ENCODE measurements at places on chromosomes 3 and 15. TPM values are rescaled to one million over a fixed set of nuclear protein-coding genes. Genes with fewer than 3 reads are reported as not detected.

GRCh38 chr3:133377396-133377795, 22.5 kb upstream of the BFSP2 start:
- no peak for DNase-seq

DNA sequence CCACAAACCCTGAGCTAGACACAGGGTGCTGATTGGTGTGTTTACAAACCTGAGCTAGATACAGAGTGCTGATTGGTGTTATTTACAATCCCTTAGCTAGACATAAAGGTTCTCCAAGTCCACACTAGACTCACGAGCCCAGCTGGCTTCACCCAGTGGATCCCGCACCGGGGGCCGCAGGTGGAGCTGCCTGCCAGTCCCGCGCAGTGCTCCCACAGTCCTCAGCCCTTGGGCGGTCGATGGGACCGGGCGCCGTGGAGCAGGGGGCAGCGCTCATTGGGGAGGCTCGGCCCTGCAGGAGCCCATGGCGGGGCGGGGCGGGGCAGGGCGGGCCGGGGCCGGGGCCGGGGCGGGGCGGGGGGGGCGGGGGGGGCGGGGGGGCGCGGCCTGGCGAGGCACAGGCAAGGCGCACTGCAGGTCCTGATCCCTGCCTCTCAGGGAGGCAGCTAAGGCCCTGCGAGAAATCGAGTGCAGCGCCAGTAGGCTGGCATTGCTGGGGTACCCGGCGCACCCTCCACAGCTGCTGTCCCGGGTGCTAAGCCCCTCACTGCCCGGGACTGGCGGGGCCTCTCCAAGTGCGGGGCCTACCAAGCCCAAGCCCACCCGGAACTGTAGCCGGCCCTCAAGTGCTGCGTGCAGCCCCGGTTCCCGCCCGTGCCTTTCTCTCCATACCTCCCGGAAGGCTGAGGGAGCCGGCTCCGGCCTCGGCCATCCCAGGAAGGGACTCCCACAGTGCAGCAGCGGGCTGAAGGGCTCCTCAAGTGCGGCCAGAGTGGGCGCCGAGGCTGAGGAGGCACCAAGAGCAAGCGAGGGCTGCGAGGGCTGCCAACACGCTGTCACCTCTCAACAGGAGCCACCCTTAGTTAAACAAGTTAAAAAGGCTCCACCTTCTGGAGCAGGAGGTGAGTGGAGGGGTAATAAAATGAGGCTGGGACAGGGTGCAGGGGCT, 9.8 kb upstream of the TMEM40 start:
- DNase-seq = no peak

GRCh38 chr3:112651516-112651915, 10.6 kb upstream of the CCDC80 start:
- DNase-seq = no peak

DNA sequence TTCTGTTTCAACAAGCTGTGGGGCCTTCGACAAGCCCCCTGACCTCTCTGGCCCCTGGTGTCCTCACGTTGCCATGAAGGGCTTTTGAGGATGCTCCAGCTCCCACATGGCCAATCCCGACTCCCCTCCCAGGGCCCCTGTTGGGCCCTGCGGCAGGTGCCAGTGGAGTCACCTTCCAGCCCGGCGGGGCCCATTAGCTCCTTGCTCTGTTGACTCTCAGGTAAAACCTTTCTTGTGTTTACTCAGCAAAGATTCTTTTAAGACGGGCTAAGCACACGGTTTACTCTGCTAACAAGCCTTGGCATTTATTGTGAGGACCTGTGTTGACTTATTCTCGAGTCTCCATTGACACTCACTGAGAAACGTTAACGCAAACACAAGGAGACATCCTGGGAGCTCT, 15.0 kb downstream of the RPLP1 start:
- peak; percentile 55 for DNase-seq

Gene SLC41A3
- polyA plus RNA-seq = 57.1 TPM

DNA sequence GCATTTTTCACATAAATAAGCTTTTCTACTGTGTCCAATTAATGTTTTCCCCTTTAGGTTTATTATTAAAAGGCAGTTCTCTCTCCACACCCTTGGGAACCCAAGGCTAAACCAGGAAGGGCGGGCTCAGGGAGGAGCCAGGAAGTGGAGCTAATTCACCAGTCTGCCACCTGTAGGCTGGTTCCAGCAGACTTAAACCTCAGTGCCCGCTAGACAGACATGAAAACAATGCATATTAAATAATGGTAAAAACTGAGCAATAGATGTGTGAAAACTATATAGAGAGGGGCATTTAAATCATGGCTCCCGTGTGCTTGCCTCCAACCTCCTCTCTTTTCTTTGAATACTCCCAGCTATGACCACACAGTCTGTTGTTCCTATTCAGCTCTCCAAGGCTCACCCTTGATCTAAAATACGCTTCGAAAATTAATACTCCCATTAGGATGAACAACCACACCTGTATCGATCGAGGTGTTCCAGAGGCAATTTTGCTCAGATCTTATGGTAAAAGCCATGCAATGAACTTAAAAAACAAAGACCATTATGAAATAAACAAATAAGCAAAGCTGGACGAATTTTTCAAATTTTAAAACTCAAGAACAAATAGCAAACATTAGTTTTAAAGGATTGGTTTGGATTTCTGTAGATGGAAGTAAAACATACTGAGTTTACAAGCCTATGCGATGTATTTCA, 253.3 kb downstream of the TJP1 start:
- peak; percentile 13 for DNase-seq

DNA sequence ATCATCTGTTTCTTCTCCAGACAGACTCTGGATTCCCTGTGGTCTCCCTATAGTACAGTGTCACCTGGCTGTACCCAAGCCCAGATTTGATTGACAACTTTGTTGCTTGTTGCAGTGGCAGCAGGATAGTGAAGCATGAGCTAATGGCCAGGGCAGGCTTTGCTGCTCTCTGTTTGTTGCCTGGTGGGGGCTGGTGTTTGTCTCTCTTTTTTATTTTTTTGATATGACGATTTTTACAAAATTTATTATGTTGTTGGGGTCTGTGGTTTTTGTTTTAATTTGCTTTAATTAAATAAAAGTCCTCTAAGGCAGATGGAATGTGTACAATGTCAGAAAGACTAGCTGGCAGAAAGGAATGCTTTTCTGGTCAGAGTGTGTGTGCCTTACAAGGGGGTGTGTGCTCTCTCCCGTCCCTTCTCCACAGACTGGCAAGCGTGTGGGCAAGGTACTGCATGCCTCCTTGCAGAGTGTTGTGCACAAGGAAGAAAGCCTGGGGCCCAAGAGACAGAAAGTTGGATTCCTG, 15.2 kb upstream of the CLEC3B start:
- no peak for DNase-seq

DNA sequence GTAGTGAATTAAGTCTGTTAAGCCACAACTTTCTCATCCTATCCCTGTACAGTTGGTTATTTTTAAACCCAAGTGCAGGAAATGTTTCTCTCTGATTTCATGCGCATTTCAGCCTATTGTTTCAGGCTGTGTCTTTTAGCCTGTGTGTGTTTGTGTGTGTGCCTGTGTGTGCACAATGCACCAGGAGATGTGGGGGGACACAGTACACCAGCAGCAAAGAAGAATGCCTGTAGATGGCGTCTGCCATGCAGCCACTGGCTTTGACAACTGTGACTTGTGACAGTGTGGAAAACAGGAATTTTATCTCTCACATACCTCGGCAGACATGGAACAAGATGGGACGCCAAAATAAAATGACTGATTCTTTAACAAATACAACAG, 43.6 kb upstream of the PLXNA1 start:
- no peak for DNase-seq

DNA sequence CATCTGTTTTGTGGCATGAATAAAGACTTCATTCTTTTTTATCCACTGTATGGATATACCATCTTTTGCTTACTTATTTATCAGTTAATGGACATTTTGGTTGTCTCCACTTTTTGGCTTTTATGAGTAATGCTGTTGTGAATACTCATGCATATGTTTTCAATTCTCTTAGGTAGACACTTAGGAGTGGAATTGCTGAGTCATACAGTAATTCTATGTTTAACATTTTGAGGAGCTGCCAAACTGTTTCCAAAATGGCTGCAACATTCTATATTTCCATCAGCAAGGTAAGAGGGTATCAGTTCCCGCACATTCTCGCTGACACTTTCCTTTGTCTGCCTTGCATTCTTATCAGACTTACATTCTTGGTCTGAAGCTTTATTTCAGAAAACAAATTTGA, 191.1 kb downstream of the WNT5A start:
- DNase-seq = no peak

Gene HGD
- 0.27 TPM for polyA plus RNA-seq

Gene CLK3
- 76.3 TPM for polyA plus RNA-seq

GRCh38 chr15:69718916-69719315, 266.3 kb downstream of the RPLP1 start:
- no peak for DNase-seq

Gene PRR20G
- not detected for polyA plus RNA-seq

Gene IGDCC3
- 0.13 TPM for polyA plus RNA-seq

Gene SLC15A2
- polyA plus RNA-seq = 0.65 TPM

Gene IQCH
- 0.22 TPM for polyA plus RNA-seq

Gene C3orf38
- 7.7 TPM for polyA plus RNA-seq

GRCh38 chr3:45641756-45642155, 47.2 kb downstream of the LIMD1 start:
- no peak for DNase-seq

DNA sequence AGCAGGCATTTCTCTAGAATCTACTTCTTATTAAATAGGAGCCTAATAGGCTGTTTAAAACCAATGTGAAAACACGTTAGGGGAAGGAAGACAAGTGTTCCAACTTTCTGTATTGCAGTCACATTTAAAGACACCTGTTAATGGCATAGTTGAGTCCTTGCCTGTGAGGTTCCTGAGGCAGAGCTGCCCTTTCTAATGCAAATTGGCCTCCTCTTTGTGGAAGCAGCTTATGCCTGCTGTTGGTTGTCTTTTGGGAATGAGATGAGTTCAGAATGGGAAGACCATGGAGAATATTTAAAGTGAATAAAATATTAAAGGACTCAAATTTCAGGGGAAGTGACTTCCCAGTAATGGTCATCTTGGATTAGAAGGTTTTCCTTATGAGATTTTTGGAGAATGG, 51.2 kb downstream of the NEK11 start:
- DNase-seq = no peak

Gene GOLGA8N
- 5.5 TPM for polyA plus RNA-seq

Gene SI
- not detected for polyA plus RNA-seq

Gene QTRT2
- 9.9 TPM for polyA plus RNA-seq

GRCh38 chr3:148881286-148881685, 16.2 kb downstream of the CPA3 start:
- DNase-seq = no peak

DNA sequence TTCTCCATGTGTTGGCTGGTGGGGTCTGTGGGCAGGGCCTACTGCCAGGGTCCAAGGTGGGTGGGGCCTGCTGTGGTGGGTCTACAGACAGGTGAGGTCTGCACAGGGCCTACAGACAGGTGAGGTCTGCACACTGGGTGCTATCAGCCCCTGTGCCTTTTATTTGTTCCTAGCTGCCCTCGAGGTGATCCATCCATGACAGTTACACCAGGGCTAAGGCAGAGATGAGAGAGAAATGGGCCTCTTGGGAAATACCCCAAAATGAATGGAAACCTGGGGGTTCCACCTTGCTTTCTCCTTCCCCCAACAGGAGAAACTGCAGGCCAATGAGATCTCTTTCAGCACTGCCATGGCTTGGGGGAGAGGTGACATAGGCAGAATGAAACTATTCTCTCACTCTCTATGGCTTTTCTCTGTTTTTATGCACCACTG, 36.4 kb downstream of the CFAP100 start:
- DNase-seq = no peak

- no peak for DNase-seq
These were observed 47.8 kb downstream of the ATP13A4 start for GRCh38 chr3:193506921-193507320.

Gene XCR1
- polyA plus RNA-seq = 0.77 TPM

Gene PLAAT1
- 0.60 TPM for polyA plus RNA-seq

Gene EIF4E3
- 22.8 TPM for polyA plus RNA-seq

DNA sequence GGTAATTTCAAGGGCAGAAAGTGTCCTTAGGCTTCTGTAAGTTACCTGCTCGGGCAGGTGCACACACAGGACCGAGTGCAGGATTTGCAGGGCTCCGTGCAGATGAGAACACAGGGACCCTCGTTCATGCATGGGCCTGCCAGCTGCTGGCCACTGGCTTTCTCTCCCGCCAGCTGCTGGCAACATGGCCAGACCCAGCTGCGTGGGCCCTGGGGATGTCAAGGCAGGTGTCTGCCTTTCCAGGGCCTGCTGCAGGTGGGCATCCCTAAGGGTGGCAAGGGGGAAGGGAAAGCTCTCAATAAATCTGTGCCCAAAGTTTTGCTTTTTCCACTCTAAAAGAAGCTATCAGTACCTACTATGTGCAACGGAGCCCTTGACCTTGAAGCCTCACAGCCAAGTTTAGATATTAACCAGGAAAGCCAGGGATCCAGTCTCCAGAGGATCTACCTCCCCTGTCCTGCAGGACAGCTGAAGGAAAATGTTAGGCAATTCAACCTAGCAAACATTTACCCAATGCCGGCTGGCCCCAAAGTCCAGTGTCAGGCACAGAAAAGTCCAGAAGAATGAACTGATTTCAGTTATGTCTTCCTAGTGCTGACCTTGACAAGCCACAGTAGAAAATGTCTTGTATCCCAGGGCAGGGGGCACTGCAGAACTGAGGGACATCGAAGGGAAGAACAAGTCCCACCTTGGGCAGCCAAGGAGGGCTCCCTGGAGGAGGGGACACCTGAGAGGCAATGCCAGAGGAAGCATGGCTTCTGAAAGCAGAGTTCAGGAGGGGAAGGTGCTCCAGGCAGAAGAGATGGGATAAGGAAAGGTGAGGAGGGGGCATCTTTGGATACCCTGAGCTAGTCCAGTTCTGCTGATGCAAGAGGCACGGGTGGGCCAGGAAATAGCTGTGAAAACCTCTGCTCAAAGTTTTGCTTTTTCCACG, 26.4 kb downstream of the NUP210 start:
- no peak for DNase-seq

- no peak for DNase-seq
These were observed 40.2 kb upstream of the UBE2E2 start for GRCh38 chr3:23162934-23163333.

DNA sequence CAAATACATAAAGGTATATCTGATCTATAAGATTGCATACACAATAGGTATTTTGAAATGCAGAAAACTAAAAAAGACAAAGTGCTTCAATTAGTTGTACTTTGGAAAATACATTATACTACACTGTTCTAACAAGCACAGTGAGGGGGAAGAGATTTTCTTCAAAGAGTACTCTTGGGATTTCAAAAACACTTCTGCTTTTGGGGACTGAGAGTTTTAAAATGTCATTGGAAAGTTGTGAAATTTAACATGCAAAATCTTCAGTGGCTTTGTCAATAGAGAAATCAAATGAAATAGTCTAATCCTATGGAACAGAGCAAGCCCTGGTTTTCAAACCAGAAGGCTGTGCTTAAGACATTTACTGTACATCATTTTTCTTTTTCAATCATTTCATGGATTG, 322.2 kb upstream of the SEMA6D start:
- no peak for DNase-seq

All from urinary bladder (tissue), 4 donors.